ENCODE measurements at places on chromosomes 12 and 14.

DNA sequence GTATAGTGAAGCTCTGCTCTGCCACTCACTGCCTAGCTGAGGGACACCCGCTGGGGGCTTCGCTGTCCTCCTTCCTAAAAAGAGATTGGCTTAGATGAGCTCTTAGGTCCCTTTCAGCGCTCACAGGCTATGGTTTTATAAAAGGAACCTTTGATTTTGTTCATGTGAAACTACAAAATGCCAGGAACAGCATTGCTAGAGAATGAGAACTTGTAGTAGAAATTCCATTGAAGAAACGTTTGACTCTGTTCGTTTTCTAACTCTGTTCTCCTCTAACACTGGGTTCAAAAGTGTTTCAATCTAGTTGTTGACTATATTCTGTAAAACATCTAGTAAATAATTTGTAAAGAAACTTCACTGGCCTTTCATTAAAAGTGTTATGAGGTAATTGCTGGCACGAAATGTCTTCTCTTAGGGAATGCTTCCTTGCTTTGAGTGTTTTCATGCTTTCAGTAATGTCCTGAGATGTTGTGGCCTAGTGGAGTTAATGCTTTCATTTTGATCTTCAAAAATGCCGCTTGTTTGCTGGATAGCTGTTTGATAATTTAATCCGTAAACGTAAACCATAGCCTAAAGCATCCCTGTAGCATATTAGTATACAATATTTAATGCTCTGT lies 1.6 kb downstream of the MARK3 start:
- DNase-seq, result no peak

GRCh38 chr14:103830511-103831270 lies 16.7 kb downstream of the PPP1R13B start:
- no peak for DNase-seq

DNA sequence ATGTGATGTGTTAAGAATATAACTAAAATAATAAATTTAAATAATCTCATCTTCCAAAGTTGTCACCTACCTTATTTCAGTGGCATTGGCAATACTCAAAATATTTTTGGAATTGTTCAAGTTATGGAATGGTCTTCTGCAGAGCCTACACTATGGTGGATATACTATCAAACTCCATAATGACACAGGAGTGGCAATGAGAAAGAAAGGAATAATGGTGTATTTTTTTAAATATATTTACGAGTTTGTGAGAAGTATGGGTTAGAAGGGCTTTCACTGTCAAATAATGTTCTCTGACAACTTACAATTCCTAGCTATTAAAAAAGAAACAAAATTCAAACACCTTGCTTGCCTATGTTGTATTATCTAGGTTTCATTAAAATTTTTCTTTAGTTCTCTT lies 38.1 kb downstream of the HEATR5A start:
- DNase-seq, result no peak

DNA sequence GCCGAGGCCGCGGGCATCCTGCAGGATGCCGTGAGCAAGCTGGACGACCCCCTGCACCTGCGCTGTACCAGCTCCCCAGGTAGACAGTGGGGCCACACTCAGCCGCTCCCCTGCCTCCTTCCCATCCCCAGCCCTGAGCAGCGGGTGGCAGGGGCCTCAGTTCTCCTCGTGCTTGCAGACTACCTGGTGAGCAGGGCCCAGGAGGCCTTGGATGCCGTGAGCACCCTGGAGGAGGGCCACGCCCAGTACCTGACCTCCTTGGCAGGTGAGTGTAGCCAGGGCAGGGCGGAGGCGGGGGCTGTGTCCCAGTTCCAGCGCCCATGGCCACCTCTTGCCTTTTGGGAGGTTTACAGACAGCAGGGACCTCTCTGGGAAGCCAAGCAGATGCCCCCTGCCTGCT lies 22.9 kb downstream of the HIP1R start:
- DNase-seq, result no peak

- no peak for DNase-seq
Measured at GRCh38 chr12:113903381-113903863, 62.7 kb downstream of the RBM19 start.

GRCh38 chr12:124744273-124744640 lies 119.4 kb downstream of the SCARB1 start:
- no peak for DNase-seq

Data from activated CD4-positive, alpha-beta T cell treated with anti-CD3 and anti-CD28 coated beads, Interleukin-2, amount 50 U/mL, for 1 hour (primary cell).